CD4-positive, alpha-beta T cell treated with Interleukin-6 for 4 hours (primary cell): ENCODE measurements at places on chromosomes 12 and 14.

GRCh38 chr12:124715121-124715990 is 147.9 kb upstream of the NCOR2 start:
- DNase-seq = no peak

DNA sequence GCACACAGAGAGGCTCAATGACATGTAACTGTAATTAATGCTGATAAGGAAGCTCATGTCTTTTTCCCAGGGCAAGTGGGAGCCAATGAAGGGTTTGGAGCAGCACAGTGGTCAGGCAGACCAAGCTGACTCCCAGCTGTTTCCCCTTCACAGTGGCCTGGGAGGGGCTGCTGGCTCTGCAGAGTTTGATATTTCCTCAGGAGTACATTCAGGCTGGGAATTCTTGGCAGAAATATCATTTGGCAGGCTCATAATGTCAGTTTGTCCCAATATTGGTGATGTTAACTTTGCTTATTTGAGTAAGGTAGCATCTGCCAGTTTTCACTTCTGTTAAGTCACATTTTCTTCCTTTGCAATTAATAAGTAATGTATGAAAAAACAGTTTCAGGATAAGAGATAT is 247.0 kb downstream of the EMP1 start:
- DNase-seq = no peak

- no peak for DNase-seq
Measured at GRCh38 chr12:47755655-47756562, 2.8 kb downstream of the RAPGEF3 start.

- DNase-seq = no peak
Measured at GRCh38 chr14:88808359-88808758, 15.6 kb upstream of the EML5 start.

DNA sequence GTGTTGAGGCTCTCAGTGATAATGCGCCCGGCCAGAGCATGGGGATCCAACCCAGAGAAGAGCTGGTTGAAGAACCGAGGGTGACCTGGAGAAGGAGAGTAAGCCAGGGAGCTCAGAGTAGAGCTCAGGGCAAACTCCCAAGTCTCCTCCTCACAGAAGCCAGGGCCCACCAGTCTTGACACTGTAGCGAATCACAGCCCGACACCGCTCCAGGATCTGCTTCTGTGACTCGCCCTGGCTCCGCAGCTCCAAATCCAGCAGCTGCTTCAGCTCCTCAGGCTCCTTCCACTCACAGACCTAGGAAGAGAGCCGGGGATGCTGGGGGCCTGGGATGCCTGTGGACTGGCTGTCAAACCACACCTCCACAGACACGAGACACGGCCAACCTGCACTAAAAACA is 8.2 kb upstream of the ZNF740 start:
- DNase-seq = no peak

DNA sequence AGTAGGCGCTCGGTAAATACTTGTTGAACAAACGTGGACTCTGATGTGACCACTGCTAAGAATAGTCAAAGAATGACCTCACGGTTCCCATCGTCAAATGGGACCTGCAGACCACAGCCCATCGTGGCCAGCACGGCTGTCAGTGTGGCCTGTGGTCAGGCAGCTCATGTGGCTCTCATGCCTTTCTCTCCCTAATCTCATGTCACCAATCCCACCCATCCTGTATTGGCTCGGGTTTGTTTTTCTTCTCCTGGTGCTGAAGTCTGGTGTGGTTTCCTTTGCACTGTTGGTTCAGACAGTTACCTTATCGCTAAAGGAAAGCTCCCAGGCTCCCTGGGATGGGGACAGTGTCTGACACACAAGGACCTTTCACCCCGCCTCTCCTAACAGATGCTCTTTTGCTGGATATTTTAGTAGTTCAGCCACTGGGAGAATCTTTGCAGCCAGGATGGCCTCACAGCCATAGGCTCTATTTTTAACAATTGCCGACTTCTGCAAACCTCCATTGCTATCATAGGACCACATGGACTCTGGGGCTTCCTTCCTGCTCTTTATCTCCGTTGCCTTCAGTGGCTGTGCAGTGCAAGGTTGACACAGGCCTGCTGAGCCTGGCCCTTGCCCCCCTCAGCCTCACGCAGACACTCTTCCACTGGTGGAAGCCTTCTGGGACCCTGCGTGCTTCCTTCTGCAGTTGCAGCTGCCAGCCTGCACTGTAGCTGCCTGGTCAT is 293.1 kb upstream of the FKBP4 start:
- no peak for DNase-seq

DNA sequence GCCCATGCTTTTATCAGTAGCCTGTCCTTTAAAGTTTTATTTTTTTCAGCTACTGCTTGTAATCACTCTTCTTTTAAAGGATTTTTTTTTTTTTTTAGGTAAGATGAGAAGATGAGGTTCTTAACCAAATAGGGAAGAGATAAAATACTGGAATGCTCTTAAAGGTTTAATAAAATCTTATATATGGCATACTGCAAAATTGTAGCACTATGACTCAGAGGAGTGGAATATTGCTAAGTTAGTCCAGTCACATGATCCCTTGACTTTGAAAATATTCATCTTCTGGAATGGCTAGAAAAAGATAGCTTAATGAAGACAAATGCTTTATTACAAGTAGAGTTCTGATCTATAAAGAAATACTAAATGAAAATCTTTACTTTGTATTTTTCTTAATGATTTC is 116.6 kb downstream of the NAV3 start:
- no peak for DNase-seq

DNA sequence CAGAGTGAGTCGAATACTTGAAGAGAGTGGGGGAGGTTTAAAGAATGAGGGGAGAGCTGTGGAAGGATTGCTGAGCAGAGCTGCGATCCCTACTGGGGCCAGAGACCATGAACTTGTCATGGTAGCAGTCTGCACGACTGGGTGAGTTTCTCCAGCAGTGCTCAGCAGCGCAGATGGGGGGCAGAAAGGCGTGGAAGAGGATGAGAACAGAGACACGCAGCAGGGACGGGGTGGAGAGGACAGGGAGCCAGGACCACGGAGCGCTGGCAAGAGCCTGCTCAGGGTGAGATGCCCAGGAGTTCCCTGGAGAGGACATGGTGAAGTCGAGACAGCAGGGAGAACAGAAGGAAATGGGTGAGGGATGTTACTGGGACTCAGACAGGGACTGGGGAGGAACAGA is 2.1 kb upstream of the AQP6 start:
- no peak for DNase-seq

DNA sequence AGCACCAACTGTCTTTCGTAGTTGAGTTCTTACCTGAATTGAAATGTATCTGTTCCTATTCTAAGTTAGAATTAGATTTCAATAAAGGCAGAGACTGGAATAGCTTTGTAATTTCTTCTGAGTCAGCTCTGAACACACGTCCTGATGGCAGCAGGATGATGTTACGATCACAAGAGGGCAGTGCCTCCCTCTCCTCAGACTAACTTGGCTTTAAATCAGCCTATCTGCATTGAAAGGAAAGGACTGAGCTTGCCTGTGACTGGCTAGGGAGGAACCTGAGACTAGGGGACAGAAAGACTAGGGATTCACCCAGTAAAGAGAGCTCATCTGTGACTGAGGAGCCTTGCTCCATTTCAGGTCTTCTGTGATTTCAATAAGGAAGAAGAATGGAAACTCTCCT is 323.7 kb upstream of the OR4E1 start:
- peak; percentile 52 for DNase-seq

- no peak for DNase-seq
Measured at GRCh38 chr12:77685901-77686300, 144.8 kb upstream of the NAV3 start.

GRCh38 chr12:105935981-105936380 is 202.8 kb downstream of the NUAK1 start:
- DNase-seq = no peak
